ENCODE measurements at places on chromosomes 2 and 18.

GRCh38 chr2:241728627-241729026, 5.8 kb upstream of the D2HGDH start:
- H3K27ac ChIP-seq: no peak overlapping the region
- H3K4me3 ChIP-seq: no peak overlapping the region
- H3K36me3 ChIP-seq: peaks cover 3% of the 10 kb centered on the region
- H3K27me3 ChIP-seq: no peaks in the 10 kb centered on the region

GRCh38 chr2:60465736-60466135, 87.7 kb downstream of the BCL11A start:
- no peak for DNase-seq
- no peaks in the 10 kb centered on the region for H3K27me3 ChIP-seq
- H3K27ac ChIP-seq: no peak overlapping the region

DNA sequence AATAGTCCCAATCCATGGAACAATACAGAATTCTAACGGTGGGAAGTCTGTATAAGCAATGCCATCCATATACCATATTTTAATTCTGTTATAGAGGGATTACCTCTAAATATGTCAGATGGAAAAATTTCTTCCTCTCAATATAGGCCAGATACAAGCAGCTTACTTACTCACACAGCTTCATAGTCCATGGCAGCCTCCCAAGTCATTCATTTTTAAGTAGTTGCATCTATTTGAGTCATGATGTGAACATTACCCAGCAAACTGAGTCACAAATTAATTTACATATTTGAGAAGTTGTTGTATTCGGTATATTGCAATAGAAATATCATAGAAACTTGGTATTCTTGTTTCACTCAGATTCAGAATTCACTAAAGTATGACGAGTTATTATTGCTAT, 20.3 kb downstream of the TBR1 start:
- peaks cover 19% of the 10 kb centered on the region for H3K27me3 ChIP-seq
- H3K27ac ChIP-seq: no peak overlapping the region
- no peak overlapping the region for H3K4me3 ChIP-seq
- H3K4me1 ChIP-seq: no peaks in the 10 kb centered on the region
- no peaks in the 10 kb centered on the region for H3K36me3 ChIP-seq
- DNase-seq: peak; percentile 93

- no peak overlapping the region for H3K27ac ChIP-seq
- no peak for DNase-seq
Measured at GRCh38 chr18:57205641-57206040, 58.8 kb downstream of the BOD1L2 start.

GRCh38 chr2:28726177-28726576, 25.5 kb upstream of the PPP1CB start:
- H3K4me3 ChIP-seq: no peak overlapping the region
- no peaks in the 10 kb centered on the region for H3K27me3 ChIP-seq
- H3K4me1 ChIP-seq: no peaks in the 10 kb centered on the region
- H3K36me3 ChIP-seq: no peaks in the 10 kb centered on the region
- H3K27ac ChIP-seq: no peak overlapping the region

GRCh38 chr2:240886023-240886565, 9.9 kb downstream of the MAB21L4 start:
- DNase-seq: no peak
- H3K4me1 ChIP-seq: no peaks in the 10 kb centered on the region
- no peak overlapping the region for H3K27ac ChIP-seq
- H3K4me3 ChIP-seq: no peak overlapping the region

DNA sequence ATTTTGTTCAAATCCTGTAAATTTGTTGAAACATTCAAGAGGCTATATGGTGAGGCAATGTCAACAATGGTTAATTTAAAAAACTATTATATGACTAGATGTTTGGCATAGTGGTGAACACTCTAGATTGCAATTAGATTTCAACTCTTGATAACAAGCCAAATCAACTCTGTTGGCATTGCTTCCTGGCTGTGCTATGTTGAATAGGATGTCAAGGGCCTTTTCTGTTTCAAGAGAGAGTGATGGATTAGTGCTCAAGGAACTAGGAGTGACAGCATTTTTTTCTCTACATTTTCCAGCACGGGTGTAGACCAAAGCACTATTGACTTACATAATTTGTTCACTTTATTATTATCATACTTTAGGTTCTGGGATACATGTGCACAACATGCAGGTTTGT, 172.4 kb upstream of the KCNH7 start:
- no peak overlapping the region for H3K27ac ChIP-seq
- H3K27me3 ChIP-seq: no peaks in the 10 kb centered on the region
- DNase-seq: no peak
- no peaks in the 10 kb centered on the region for H3K4me1 ChIP-seq

DNA sequence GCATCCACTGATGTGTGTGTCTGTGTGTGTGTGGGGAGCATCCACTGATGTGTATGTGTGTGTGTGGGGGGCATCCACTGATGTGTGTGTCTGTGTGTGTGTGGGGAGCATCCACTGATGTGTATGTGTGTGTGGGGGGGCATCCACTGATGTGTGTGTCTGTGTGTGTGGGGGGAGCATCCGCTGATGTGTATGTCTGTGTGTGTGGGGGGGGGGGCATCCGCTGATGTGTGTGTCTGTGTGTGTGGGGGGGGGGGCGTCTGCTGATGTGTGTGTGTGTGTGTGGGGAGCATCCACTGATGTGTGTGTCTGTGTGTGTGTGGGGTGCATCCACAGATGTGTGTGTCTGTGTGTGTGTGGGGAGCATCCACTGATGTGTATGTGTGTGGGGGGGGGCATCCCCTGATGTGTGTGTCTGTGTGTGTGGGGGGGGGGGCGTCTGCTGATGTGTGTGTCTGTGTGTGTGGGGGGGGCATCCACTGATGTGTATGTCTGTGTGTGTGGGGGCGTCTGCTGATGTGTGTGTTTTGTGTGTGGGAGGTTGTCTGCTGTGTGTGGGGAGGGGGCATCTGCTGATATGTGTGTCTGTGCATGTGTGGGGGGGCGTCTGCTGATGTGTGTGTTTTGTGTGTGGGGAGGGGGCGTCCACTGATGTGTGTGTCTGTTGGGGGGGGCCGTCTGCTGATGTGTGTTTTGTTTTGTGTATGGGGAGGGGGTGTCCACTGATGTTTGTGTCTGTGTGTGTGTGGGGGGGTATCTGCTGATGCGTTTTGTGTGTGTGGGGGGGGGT, 125.9 kb downstream of the NFATC1 start:
- no peaks in the 10 kb centered on the region for H3K4me1 ChIP-seq
- H3K4me3 ChIP-seq: no peak overlapping the region
- peaks cover 7% of the 10 kb centered on the region for H3K27me3 ChIP-seq
- DNase-seq: no peak

DNA sequence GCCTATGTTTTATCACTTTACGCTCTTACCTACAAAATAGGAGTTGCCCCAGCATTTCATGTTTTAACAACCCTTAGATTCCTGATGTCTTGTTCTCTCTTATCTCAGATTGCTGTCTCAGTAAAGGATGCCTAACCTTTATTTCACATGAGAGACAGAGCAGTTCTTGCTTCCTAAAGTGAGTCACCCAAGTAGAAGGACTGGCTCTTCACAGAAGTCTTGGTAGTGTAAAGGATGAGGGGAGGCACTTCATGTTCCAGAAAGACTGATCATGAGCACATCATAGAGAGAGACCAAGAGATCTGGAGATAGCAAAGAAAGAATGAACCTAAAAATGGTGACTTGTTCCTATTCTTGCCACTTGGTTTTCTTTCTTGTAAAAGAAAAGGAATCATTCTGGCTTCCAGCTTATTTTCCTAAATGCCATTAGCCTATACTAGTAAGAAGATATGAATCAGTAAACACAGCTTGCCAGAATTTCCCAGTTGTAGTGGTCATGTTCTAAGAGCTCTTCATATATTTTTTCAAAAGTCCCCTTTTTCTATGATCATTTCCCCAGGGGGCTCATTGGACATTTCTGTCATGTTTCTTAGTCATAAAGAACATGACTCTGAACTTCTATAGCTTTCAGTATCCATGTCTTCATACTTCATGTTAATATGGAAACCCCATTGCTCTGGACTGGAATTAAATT, 54.9 kb downstream of the MAPRE2 start:
- no peaks in the 10 kb centered on the region for H3K4me1 ChIP-seq
- H3K27ac ChIP-seq: no peak overlapping the region
- no peaks in the 10 kb centered on the region for H3K27me3 ChIP-seq
- H3K4me3 ChIP-seq: no peak overlapping the region
- no peaks in the 10 kb centered on the region for H3K36me3 ChIP-seq

DNA sequence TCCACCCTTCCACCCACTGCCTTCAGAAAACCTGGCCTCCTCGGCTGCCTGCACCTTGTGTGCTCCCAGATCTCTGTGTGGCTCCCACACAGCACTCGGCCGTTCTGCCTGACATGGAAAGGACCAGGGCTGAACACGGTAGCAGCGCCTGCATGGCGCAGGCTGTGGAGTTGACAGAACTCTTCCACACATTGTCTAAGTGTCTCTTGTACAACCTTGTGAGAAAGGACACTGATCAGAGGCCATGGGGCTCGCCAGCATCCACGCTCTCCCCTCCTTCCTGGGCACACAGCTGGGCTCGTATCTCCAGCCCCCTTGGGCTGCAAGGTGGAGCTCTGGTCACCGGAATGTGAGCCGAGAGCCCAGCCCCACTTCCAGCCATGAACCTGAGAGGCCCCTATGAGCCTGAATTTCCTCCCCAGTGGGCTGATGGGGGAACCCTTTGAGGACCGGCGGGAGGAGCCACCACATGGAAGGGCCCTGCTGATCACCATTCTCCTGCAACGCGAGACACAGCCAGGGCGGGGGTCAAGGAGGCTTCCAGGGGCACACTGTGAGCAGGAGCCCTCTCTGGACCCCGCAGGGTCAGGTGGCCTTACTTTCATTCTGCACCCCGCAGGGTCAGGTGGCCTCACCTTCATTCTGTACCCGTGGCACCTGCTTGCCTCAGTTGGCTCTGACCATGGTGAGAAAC, 314.2 kb upstream of the MYT1L start:
- no peak for DNase-seq
- H3K27me3 ChIP-seq: no peaks in the 10 kb centered on the region
- H3K27ac ChIP-seq: no peak overlapping the region
- H3K36me3 ChIP-seq: no peaks in the 10 kb centered on the region
- no peaks in the 10 kb centered on the region for H3K4me1 ChIP-seq

DNA sequence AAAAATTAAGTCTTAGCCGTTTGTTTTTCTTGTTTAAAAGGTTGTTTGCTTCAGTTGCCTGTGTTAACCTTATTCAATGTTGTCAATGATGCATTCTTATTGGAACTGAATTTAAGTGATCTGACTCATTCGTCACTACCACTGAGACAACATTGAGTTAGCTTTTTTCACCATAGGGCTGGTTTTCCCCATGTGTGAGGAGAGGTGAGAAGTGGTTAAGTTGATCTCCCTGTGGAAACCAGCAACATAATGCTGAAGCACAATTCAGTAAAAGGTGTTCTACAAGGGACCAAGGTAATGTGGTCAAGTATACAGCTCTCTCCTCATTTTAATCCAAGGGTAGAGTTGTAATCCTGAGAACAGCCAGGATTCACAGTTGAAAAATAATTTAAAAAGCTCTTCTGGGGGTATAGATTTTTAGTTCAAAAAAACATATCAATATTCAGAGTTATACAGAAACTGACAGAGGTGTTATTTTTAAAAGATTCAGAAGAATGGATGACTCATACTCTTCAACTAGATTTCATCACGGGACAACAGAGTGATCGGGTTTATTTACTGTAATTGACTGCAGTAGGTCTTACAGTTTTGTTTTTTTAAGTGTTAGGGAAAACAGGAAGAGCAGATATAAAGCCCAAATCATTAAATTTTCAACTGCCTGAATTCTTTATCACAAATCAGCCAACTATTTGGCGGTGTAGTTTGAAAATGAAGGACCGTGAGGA, 12.6 kb downstream of the NOP58 start:
- peaks cover 4% of the 10 kb centered on the region for H3K4me1 ChIP-seq
- no peak overlapping the region for H3K27ac ChIP-seq
- peaks cover 25% of the 10 kb centered on the region for H3K36me3 ChIP-seq
- H3K4me3 ChIP-seq: no peak overlapping the region
- no peaks in the 10 kb centered on the region for H3K27me3 ChIP-seq

DNA sequence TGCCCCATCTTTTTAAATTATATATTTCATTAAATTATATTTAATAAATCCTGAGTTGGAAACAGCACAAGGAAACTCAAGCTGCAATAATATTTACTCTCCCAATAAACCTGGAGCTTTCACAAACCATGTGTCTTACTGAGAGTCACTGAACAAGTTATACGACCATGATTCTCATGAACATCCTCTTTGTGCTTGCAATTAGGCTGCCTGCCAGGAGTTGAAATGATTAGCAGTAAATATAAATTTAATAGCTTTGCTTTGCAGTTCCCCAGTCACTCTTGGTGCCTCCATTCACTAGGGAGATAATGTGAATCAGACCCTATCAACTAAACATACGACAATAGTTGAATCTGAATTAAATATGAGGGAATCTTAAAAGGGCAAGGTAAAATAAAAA, 905.1 kb downstream of the NRXN1 start:
- H3K4me1 ChIP-seq: no peaks in the 10 kb centered on the region
- H3K27ac ChIP-seq: no peak overlapping the region
- no peaks in the 10 kb centered on the region for H3K27me3 ChIP-seq
- no peaks in the 10 kb centered on the region for H3K36me3 ChIP-seq
- no peak for DNase-seq
- H3K4me3 ChIP-seq: no peak overlapping the region
